ENCODE measurements at places on chromosomes 2 and 18.

- no peak for DNase-seq
These were observed 2.7 kb downstream of the ZNF532 start for GRCh38 chr18:58867281-58867961.

DNA sequence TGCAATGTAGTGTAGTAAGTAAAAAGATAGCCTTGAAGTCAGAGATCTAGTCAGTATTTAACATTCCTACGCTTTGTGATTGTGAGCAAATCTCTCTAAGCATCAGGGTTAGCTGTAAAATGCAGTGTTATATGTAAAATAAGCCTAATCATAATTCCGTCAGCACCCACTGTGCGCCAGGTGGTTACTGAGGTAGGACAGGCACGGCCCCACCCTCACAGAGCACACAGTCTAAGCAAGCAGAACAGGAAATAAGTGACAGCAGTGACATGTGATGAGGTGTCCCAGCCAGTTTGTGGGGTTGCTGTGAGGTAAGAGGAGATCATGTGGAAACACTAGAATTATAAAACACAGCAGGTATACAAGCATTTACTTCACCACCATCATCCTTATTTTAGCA is 267.1 kb downstream of the ICOS start:
- DNase-seq, result no peak

DNA sequence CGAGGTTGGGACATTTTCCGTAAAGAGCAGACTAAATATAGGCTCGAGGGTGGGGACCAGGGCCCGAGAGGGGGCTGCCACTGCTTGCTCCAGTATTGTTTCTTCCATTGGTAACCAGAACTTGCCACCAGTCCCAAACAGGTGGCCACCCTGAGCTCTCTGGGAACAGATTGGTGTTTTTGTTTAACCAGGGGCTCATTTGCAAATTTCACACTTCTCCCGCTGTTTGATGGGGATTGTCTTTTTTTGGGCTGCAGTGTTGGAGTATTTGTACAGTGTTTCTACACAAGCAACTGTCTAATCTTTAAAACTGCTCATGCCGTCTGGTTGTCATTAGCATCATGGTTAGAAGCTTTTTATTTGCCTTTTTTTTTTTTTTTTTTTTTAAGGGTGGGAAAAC is 8.5 kb downstream of the AGAP1 start:
- no peak for DNase-seq

DNA sequence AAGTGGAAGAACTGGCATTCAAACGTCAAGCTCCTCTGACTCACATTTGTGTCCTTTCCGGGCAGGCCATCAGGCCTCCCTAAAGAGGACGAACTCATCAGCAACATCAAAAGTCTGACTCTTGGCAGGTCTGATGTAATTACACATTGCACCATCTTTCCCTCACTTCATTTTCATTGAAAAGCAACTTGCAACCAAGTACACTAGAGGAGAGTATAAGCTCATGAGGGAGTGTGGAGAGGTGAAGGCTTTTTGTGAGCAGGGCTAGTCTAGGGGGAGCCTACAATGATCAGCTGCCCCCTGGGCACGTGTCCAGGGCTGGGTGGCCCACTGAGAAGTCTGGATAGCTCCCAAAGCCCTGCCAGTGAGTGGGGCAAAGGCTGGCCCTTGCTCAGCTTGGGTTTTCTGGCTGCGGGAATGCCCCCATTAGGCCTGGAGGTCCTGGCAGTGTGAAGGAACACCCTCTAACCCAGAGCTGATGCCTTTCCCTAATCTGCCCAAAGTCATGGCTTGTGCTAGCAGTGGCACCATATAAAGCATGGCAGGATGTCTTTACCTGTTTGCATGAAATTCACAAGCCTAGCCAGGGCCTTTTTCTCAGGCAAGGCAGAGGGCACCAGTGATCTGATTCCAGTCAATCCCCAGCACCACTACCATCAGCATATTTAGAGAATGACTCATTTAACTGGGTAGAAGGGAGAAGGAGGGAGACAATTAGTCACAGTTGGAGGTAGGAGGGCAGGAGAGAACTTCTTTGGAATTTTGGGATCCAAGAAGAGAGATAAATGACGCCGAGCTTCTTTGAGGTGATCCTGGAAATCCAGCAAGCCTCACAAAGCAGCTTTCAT is 8.5 kb upstream of the DAW1 start:
- no peak for DNase-seq

GRCh38 chr2:218986148-218986761 is 1.3 kb upstream of the FEV start:
- no peak for DNase-seq

DNA sequence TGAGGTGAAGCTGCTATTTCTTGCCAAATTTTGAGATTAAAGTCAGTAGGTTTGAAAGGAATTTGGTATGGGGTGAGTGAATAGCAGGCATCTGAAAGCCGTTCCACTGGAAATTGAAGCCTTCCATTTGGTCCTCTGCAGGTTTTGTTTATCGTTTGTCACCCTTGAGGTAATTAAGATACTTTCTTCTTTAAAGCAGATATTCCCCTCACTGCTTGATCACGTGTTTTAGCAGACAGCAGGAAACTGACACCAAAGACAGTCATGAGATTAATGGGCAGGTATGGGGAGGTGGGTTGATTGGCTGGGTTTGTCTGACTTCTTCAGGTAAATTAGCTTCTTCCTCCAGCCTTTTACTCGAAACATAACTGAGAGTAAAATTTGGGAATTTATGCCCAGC is 10.7 kb downstream of the LPIN1 start:
- DNase-seq, result no peak

- DNase-seq, result no peak
These were observed 111.1 kb downstream of the PDCL3 start for GRCh38 chr2:100673691-100674485.

DNA sequence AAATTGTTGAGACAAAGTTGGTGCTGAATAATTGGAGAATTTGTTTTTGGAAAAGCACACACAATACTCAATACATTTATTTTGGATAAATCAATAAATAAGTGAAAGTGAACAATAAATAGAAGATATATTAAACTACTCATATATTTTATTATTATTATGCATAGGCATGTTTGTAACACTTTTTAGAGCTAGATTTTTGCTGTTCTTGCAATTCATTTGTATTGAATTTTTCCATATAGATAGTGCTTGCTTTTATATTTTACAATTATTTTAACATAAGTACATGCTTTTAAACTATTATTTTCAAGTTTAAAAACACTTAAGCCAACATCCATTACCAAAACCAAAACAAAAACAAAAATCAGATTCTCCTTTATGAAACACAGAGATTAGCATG is 43.9 kb downstream of the BAZ2B start:
- no peak for DNase-seq

- DNase-seq, result no peak
These were observed 49.8 kb downstream of the CYB5A start for GRCh38 chr18:74241970-74242369.

GRCh38 chr2:50584185-50584584 is 447.7 kb downstream of the NRXN1 start:
- no peak for DNase-seq

Measured in stimulated activated CD8-positive, alpha-beta memory T cell treated with anti-CD3 and anti-CD28 coated beads, Interleukin-2, amount 100 ng/mL, for 48 hours (primary cell).